ENCODE measurements at places on chromosomes 7 and 10.

- DNase-seq, result no peak
These were observed 65.1 kb downstream of the RSU1 start for GRCh38 chr10:16752099-16752498.

DNA sequence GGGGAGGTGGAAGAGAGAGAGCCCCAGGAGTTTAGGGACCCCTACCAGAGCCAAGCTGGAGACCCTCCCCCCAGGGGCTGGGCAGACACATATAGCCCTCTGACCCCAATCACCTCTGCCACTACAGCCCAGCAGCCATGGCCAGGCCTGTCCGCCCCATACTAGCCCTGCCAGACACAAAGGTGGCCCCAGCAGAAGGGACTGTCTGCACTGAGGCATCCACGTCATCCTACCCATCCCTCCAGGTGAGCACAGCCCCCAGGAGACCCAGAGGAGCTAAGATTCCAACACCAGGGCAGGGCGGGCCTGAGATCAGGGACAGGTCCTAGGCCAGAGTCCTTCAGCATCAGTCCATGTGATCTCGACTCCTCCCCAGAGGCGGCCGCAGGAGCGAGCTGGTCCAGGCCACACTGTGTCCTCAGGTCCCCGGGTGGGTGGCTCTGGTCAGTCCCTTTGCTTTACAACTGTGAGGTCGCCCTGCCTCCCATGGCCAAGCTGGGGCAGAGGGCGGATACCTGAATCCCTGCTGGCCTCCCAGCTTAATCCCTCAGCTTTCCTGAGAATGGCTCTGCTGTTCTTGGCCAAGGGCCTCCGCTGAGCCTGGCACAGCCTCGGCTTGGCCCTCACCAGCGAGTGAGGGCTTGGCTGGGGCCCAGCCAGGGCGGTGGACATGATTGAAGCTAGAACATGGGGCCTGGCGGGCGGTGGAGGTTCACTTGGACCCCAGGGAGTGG lies 14.3 kb upstream of the ELN start:
- DNase-seq, result no peak

- DNase-seq, result peak; percentile 66
These were observed 691.9 kb downstream of the INHBA start for GRCh38 chr7:41010967-41011366.

DNA sequence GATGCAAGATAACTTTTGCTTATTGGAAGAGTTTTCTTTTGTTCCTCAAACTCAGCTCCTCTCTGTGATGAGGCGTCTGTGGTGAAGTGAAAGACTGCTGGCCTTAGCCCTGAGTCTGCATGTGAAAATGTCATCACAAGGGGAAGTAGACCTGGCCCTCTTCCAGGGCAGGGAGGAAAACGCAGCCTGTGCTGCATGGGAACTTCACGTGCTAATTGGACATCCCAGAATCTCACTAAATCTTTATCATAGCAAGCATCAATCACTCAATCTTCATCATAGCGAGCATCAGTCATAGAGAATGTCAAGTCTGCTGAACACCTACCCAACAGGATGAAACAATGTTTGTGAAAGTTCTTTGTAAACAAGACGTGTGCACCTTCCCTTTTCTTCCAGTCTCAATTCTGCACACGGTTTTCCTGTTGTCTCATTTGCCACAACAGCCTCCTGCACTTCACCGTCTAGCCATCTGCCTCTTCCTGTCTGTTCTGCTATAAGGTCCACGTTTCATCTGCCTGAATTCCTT lies 314.6 kb downstream of the FRMD4A start:
- peak; percentile 78 for DNase-seq

DNA sequence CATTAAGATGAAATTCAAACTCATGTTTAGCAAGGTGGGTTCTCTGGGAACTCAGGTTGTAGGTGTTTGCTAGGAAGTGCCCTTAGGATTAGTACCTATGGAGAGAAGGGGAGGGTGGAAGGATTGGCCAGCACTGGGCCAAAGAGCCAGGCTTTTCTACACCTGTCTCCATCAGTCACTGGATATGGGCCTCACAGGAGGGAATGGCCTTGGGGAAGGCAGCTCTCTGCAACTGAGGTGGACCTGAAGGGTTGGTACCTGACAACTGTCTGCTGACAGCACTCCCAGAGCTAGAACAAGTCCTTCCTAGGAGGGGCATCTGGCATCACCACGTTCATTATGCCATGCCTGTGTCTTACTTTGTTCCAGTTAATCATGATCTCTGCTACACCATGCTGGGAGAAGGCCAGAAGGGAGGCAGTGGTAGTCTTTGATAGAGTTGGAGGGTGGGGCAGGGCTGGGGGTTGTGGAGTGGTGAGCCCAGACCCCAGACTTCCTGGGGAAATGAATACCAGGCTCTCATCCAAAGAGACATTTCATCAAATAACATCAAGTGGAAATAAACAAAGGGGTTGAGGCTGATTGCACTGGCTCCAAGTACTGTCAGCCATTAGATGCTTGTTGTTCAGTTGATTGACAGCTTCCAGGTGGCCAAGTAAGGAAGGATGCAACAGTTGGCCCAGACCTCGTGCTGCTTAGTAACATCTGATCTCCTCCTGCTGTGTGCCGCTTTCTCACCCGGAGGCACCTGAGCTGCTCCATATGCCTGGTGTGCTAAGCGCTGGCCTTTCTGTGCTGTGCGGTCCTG lies 70.6 kb upstream of the PIK3CG start:
- DNase-seq, result no peak

DNA sequence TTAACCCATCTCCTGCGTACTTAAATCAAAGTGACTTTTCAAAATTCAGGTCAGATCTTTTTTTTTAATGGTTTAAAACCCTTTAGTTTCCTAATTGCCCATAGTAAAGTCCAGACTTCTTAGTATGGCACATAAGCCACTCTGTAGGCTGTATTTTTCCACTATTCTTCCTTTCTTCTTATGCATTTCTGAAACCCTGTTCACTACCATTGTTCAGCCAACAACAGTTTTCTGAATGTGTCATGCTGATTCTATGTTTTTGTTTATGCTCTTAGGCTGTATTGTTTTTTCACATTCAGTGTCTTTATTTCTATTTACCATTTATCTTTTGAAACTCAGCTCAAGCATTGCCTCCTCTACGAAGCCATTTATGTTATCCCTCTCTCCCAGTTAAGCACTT lies 26.7 kb downstream of the CCSER2 start:
- DNase-seq, result no peak
